ENCODE measurements at places on chromosomes 3 and 15. TPM values are rescaled to one million over a fixed set of nuclear protein-coding genes. Genes with fewer than 3 reads are reported as not detected.

DNA sequence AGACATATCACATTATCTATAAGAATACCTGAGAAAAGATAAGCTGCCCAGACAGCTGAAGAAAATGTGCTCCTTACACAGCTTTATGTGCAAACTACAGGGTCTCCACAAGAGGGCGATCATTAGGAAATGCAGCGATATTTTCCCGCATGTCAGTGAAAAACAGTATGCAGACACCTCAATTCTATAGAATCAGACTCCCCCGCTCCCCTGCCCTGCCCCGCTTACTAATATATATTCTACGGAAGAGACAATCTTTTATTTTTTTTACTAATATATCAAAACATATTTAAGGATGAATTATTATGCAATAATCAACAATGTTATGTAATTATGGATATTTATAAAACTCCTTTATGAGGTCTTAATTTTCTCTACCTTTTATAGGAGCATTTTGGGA is 681.3 kb downstream of the ROBO1 start:
- no peak for DNase-seq

GRCh38 chr15:48486228-48486627 is 155.0 kb downstream of the DUT start:
- no peak for DNase-seq

DNA sequence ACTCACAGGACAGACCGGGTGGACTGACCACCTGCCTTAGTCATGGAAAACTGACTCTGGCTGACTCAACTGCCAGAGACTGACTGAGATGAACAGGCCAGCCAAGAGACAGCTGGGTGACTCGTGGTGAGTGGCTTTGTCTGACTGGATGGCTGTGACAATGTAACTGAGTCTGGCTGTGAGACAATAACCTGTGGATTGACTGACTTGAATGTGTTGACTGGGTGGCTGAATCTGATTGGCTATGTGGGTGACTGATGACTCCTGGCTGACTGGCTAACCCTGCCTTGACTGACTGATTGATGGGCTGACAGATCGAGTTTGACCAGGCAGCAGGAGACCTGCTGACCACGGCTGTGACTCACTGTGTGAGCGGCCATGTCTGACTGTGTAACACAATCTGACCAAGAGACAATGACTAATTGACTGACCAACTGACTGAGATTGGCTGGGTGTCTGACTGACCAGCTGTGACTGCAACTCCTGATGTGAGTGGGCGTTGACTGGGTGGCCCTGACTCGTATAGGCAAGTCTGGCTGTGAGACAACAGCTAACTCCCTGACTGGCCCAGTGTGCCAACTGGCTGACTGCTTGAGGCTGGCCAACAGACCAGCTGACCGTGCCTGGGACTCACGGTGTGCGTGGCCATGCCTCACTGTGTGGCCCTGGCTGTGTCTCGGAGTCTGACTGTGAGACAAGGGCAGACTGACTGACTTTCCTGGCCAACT is 509.1 kb downstream of the SHQ1 start:
- no peak for DNase-seq

The RTP3 gene
- not detected for polyA plus RNA-seq

The JAGN1 gene
- polyA plus RNA-seq: 69.3 TPM

DNA sequence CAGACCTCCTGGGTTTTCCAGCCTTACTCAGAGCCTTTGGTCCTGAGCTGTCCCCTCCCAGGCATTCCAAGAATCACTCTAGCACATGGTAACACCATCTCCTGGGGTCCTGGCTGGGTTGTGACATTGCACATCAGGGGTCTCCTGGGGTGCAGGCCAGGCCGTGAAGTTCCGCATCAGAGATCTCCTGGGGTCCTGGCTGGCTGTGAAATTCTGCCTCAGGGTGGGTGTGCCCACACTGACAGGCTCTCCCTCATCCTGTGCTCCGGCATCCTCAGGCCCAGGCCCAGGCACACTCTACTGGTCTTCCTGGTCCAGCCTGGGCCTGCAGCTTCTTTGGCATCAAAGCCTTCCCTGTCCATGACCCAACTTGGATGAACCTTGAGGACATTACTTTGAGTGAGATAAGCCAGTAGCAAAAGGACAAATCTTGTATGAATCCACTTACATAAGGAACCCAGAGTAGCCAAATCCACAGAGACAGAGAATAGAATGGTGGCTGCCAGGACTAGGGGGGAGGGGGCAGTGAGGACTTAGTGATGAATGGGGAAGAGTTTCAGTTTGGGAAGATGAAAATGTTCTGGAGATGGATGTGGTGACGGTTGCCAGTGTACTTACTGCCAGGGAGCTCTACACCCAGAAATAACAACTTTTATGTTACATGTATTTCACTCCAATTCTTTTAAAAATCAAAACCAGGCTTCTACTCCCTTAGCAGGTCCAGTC is 49.1 kb upstream of the KLF13 start:
- no peak for DNase-seq

GRCh38 chr3:30288830-30289229 is 317.6 kb upstream of the TGFBR2 start:
- no peak for DNase-seq

DNA sequence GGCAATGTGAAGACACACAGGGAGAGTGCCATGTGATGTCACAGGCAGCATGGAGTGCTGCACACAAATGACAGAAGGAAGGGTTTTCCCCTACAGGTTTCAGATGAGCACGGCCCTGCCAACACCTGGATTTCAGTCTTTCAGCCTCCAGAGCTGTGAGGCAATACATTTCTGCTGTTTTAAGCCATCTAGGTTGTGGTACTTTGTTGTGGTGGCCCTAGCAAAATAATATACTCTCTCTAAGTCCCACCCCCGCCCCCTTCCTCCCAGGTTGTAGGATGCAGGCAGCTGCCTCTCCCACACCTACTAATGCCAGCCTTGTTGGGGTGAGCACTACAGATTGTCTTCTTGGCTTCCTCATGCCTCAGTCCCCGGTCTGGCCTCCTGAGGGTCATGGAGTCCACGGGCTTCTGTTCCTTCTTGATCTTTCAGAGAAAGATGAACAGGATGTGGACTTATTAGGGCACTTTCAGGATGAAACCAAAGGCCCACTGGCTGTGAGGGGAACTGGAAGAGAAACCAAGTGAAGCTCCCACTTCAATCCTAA is 180.0 kb downstream of the CD47 start:
- DNase-seq: no peak

- no peak for DNase-seq
Observed at GRCh38 chr3:118408431-118408830, 626.2 kb downstream of the IGSF11 start.

The NISCH gene
- polyA plus RNA-seq: 24.0 TPM

The PRSS50 gene
- polyA plus RNA-seq: 0.43 TPM

- no peak for DNase-seq
Observed at GRCh38 chr3:68007621-68008226, 353.3 kb upstream of the SUCLG2 start.

DNA sequence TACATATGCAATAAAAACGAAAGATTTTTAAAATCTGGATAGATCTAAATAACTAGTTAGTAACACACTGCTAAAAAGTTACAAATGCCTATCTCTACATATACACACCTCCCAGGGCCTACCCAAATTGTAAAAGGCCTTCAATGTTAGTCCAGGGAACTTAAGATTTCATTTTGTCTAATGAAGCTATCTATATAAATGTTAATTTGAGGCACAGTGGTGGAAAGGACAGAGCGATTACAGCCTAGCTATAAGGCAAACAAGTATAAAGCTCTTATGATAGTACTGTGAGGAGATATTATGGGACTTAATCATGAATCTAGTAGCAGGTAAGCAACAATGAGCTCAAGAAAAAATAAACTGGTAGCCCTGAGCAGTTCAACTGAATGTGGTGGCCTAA is 101.7 kb downstream of the STAG1 start:
- no peak for DNase-seq

- peak; percentile 35 for DNase-seq
Observed at GRCh38 chr15:100918690-100919480, at the start of gene LRRK1. LRRK1 (plus strand) TSS chr15:100919357; CDS start chr15:100924633, 5,276 bp downstream.

The TEX55 gene
- polyA plus RNA-seq: not detected

DNA sequence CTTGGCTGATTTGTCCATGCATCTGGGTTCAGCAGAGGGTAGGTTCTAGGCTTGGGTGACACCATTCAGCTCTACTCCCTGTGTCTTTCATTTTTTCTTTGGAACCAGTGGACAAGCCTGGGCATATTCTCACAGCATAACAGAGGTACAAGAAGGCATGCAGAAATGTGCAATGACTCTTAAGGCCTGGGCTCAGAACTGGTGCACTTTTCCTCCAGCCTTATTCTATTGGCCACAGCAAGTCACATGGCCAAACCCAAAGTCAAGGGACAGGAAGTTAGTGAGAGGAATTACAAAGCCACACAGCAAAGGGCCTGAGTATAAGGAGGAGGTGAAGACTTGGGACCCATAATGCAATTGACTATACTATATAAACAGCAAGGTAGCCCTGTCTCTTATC is 200.9 kb upstream of the CTDSPL start:
- DNase-seq: no peak

- no peak for DNase-seq
Observed at GRCh38 chr3:197595470-197596185, 39.9 kb upstream of the BDH1 start.

GRCh38 chr3:37262816-37263393 is 88.5 kb upstream of the LRRFIP2 start:
- no peak for DNase-seq

GRCh38 chr3:171458071-171458863 is 1.9 kb downstream of the TNIK start:
- no peak for DNase-seq

GRCh38 chr3:9087831-9088413 is 124.7 kb upstream of the RAD18 start:
- DNase-seq: no peak

- DNase-seq: no peak
Observed at GRCh38 chr3:193895409-193895808, 240.5 kb upstream of the HES1 start.

- DNase-seq: no peak
Observed at GRCh38 chr15:68510558-68510957, 68.2 kb upstream of the CORO2B start.

- DNase-seq: no peak
Observed at GRCh38 chr15:67680641-67681040, 138.1 kb downstream of the MAP2K5 start.

The TMEM108 gene
- 0.67 TPM for polyA plus RNA-seq

DNA sequence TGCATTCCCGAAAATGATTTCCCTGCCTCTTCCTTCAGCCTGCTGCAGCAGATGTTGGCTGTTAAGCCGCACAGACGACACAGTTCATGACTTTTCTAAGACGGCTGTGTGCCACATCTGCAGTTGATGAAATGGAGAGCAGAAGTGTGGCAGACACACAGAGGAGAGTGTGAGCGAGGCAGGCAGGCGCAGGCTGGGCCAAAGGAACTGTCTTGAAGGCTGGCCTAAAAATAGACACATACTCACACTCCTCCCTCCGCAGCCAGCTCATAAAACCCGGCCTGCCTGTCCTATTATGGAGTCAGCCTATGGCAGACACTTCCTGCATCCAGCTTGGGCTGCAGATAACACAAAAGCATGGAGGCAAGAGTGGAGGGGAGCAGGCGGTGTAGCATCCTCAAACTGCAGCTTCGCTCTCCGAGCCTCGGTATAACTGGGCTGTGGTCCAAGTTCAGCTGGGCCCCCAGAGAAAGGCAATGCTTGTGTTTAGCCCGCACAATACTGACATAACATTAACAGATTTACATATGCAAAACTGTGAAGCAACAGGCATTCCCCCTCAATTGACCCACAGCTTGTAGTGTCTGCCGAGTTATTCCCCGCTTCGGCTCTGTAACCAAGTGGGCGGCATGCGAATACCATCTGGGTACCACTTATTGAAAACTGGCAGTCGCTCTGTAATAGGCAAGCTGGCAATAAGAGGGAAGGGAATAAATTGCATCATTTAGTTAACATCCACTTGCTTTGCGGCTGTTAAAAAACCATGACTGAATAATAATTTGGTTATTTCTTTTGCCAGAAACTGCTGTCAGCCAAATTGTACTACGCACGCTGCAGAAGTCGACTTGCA is 40.8 kb downstream of the FOXP1 start:
- peak; percentile 83 for DNase-seq

Measured in heart right ventricle (tissue), 16 donors.